ENCODE measurements at places on chromosomes 12 and 14. TPM values are rescaled to one million over a fixed set of nuclear protein-coding genes. Genes with fewer than 3 reads are reported as not detected.

DNA sequence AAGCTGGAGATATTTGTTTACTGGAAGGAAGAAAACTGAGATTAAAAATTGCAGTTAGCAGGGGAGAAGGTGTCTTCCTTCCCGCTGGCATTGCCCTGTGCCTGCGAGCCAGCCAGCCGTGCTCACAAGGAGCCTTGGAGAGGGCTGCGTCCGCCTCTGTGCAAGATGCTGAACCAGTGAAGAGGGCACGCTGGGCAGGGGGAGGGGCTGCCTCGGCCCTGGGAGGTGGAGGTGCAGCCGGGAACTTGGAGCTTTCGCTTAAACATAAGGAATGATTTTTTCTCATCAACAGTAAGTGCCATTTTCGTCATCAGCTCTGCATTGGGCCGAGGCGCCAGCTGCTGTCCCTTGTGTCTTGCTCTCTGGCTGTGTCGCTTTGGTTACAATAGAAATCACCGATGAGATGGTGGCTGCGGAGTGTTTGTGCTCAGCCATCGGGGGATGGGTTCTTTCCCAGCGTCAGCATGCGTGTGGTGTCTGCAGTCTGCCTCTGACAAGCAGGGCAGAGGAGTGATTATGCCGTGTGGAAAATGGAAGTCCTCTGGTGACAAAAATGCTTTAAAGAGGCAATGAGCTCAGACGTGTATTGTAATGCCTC is 97.3 kb downstream of the ESR2 start:
- H3K4me3 ChIP-seq = peak overlapping the region; percentile 63
- no peaks in the 10 kb centered on the region for H3K36me3 ChIP-seq
- DNase-seq = peak; percentile 67
- peak overlapping the region; percentile 22 for H3K27ac ChIP-seq
- no peaks in the 10 kb centered on the region for H3K27me3 ChIP-seq

- peak overlapping the region; percentile 47 for H3K4me3 ChIP-seq
- peak; percentile 56 for DNase-seq
- no peaks in the 10 kb centered on the region for H3K27me3 ChIP-seq
- no peaks in the 10 kb centered on the region for H3K36me3 ChIP-seq
- no peak overlapping the region for H3K27ac ChIP-seq
Measured at GRCh38 chr12:124921200-124922031, 7.0 kb upstream of the UBC start.

- no peak overlapping the region for H3K27ac ChIP-seq
- H3K36me3 ChIP-seq = no peaks in the 10 kb centered on the region
- no peaks in the 10 kb centered on the region for H3K4me1 ChIP-seq
- peak; percentile 22 for DNase-seq
Measured at GRCh38 chr14:54220071-54220703, 176.6 kb upstream of the CDKN3 start.

DNA sequence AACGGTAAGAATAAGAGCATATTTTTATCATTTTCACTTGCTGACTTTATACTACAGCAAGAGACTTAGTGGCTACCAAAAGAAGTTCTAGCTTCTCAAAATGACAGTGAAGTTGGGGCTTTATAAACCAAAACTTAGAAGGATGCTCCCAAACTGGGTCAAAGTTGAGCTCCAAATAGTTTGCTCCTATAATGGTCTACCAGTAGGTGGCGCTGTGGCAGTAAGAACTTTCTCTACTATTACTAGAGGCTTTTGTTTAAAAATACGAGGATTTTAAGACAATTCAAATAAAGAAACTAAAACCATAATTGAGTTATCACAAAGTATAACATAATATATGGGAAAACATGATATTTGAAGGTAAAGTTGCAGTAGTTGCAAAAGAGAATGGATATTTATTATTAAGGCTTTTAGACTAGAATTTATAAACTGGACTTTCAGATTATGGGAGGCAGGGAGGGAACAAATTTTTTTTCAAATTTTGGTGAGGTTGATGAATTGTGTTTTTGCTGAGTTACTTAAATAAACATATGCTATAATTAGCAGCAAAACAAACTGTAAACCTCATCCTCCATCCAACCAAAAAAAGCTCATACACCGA is 75.0 kb downstream of the TGFB3 start:
- peaks cover 2% of the 10 kb centered on the region for H3K4me1 ChIP-seq
- H3K36me3 ChIP-seq = no peaks in the 10 kb centered on the region
- peak; percentile 45 for DNase-seq
- H3K4me3 ChIP-seq = no peak overlapping the region
- H3K27ac ChIP-seq = no peak overlapping the region

GRCh38 chr12:117685110-117685926 is 283.5 kb downstream of the KSR2 start:
- no peaks in the 10 kb centered on the region for H3K27me3 ChIP-seq
- H3K4me1 ChIP-seq = peaks cover 10% of the 10 kb centered on the region
- DNase-seq = peak; percentile 91

GRCh38 chr14:37254411-37254947 is 56.7 kb downstream of the MIPOL1 start:
- H3K36me3 ChIP-seq = no peaks in the 10 kb centered on the region
- no peak overlapping the region for H3K4me3 ChIP-seq
- no peak overlapping the region for H3K27ac ChIP-seq
- H3K4me1 ChIP-seq = peaks cover 2% of the 10 kb centered on the region
- DNase-seq = no peak
- no peaks in the 10 kb centered on the region for H3K27me3 ChIP-seq

The SLC7A8 gene
- total RNA-seq = 5.1 TPM

GRCh38 chr12:50708631-50709030 is 55.3 kb upstream of the ATF1 start:
- H3K4me3 ChIP-seq = no peak overlapping the region
- H3K36me3 ChIP-seq = peaks cover 2% of the 10 kb centered on the region
- H3K27me3 ChIP-seq = no peaks in the 10 kb centered on the region
- no peak for DNase-seq

The KCNMB4 gene
- 0.51 TPM for total RNA-seq

DNA sequence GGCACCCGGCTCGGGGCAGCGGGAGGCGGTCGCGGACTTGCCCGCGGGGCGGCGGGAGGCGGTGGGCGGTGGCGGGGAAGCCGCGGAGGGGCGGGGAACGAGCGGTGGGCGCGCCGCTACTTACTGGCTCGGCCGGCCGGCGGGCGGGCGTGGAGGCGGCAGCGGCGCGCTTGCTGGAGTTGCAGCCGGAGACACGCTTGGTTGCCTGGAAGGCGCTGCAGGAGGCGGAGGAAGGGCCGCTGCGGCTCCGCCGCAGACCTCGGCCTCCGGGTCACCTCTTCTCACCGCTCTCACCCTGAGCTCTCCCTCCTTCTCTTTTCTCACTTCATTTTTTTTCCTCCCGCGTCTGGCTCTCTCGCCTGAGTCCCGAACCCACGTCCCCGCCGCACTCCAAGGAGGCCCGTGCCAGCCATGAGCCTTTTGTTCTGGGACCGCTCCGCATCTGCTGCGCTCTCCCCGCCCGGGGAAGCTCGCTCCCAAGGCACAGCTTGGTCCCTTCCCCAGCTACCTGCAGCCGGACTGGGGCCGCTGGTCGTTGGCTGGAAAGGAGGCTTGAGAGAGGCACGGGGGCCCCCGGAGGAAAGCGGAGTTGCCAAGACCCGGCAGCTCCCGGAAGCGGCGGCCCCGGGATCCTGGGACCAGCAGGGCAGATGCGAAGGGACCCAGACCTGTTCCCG is 592 bp upstream of the KCNK10 start:
- no peak overlapping the region for H3K27ac ChIP-seq
- no peak for DNase-seq
- H3K27me3 ChIP-seq = peaks cover 37% of the 10 kb centered on the region
- no peaks in the 10 kb centered on the region for H3K36me3 ChIP-seq
- peak overlapping the region; percentile 17 for H3K4me3 ChIP-seq
- H3K4me1 ChIP-seq = no peaks in the 10 kb centered on the region

The PRB3 gene
- not detected for total RNA-seq

The KLRK1 gene
- not detected for total RNA-seq

The TCL1A gene
- not detected for total RNA-seq

The GPRC5D gene
- total RNA-seq = not detected

DNA sequence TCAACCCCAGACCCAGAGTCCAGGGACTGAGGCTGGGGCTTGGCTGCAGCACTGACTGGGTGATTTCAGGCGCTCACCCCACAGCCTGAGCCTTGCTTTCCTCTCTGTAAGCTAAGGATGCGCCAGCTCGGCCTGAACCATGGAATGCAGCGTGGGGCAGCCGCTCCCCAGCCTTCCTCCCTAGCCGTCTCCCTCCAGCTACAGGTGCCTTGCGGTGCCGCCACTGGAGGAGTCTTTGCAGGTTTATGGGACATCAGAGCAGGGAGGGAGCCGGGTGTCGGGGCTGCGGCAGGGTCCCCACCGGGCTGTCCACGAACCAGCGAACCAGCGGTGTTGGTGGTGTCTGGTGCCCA is 19.4 kb downstream of the PPP2R5C start:
- no peak overlapping the region for H3K27ac ChIP-seq
- no peaks in the 10 kb centered on the region for H3K4me1 ChIP-seq
- no peak for DNase-seq
- H3K4me3 ChIP-seq = no peak overlapping the region

The KRT71 gene
- total RNA-seq = not detected

The PKP2 gene
- under 0.01 TPM for total RNA-seq

The FAM186B gene
- 0.51 TPM for total RNA-seq

The BTBD7 gene
- total RNA-seq = 19.8 TPM

DNA sequence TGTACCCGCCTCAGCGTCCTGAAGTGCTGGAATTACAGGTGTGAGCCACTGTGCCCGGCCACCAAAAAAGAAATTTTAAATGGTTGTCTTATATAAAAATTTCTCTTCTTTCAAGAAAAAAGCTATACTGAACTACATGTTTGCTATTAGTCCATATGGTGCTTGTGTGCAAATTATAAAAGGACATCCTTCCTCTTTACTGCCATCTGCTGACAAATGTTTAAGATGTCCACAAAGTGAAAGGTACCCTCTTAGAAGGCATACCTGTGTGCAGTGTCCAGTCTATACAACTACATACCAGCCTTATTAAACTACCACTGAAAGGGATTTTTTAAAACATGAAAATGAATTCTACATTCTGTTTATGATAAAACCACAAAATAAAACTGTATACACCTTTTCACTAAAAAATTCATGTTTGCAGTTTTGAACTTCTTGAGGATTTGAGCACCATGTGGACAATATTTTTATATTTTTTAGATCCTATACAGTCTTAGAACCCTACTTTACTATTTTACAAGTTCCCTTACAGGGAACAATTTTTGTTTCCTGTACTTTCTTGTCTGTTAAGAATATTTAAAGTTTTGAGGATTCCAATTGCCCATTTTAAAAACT is 32.8 kb upstream of the TOMM20L start:
- DNase-seq = peak; percentile 32
- no peaks in the 10 kb centered on the region for H3K4me1 ChIP-seq
- H3K36me3 ChIP-seq = peaks cover 8% of the 10 kb centered on the region
- no peak overlapping the region for H3K27ac ChIP-seq

The TAS2R31 gene
- 2.6 TPM for total RNA-seq

The MYH7 gene
- total RNA-seq = not detected

The MUCL1 gene
- total RNA-seq = not detected

DNA sequence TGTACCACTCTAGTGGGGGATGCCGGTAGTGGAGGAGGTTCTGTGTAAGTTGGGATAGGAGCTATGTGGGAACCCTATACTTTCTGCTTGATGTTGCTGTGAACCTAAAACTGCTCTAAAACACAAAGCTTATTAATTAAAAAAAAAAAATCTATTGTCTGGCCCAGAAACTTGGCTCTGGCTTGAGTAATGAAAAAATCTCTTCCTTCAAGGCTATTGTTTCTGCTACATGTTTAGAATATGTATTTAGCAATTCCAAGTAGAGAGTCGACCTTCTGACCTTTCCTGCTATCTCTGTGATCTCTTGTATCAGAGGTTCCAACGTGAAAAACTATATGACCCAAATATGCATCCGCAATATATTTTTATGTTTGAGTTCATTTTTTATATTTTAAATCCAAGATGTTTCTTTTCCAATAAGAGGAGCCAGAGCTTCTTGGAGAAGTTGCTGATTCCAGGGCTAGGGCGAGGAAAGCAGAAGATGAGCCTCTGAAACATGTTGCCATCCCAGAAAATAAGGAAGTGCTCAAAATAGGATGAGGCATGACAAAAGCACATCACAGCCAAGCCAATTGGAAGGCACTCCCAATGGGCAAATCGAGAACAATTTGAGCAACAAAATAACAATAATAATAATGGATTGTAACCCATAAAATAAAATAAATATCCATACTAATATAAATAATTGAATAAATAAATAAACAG is 184.6 kb upstream of the TMEM260 start:
- no peak for DNase-seq
- no peak overlapping the region for H3K27ac ChIP-seq
- H3K27me3 ChIP-seq = no peaks in the 10 kb centered on the region
- H3K4me3 ChIP-seq = no peak overlapping the region
- H3K36me3 ChIP-seq = no peaks in the 10 kb centered on the region

DNA sequence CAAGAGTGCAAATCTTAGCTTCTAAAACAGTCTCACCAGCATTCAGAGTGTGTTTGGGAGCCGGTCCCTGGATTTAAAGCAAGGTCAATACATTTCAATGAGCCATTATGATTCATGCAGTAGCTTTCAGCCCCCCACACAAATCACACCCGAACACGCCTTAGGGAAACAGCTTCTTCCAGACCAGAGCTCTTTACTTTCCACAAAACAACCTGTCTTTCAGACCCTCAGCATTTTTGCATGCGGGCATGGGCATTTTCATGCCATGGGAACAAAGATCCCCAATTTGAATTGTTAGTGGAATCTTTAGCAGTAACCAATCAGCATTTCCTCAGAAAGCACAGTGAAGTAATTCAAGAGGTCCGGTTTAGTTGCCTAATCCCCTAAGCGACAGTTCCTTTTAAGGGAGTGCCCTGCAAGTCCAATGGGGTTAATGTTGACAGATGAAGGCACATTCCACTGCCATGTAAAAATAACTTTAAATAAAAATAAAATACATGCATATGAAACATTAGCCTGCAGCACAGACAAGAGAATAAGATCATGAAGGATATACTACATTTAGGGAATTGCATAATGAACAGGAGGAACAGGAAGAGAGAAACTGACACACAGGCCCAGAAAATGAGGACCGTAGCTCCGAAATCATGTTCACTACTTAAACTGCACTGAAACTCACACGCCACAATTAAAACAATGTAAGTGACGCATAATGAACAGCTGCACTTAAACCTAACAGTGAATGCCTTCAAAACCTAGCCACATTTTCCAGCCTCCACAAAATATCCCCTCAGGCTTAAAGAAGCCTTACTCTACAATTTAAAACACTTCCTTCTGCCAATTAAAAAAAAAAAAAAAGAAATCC is 4.0 kb downstream of the VPS37B start:
- peaks cover 24% of the 10 kb centered on the region for H3K4me1 ChIP-seq
- no peak overlapping the region for H3K4me3 ChIP-seq
- H3K27ac ChIP-seq = peak overlapping the region; percentile 33
- no peaks in the 10 kb centered on the region for H3K27me3 ChIP-seq
